ENCODE measurements at places on chromosomes 5 and 9. TPM values are rescaled to one million over a fixed set of nuclear protein-coding genes. Genes with fewer than 3 reads are reported as not detected.

Gene CDH10
- not detected for total RNA-seq

Gene ANKRD18B
- total RNA-seq: not detected

Gene ENTPD8
- total RNA-seq: not detected

Gene C1QTNF2
- 5.7 TPM for total RNA-seq

Gene NPDC1
- total RNA-seq: not detected

Gene PITX1
- total RNA-seq: 25.0 TPM

Gene TMOD1
- not detected for total RNA-seq

Gene FABP6
- total RNA-seq: not detected

Gene BAAT
- total RNA-seq: not detected

Gene C9orf78
- total RNA-seq: 59.3 TPM

Gene CORO2A
- total RNA-seq: 0.16 TPM

Gene PFN3
- not detected for total RNA-seq

Gene RAB3C
- not detected for total RNA-seq

Gene PLEKHG4B
- total RNA-seq: 0.03 TPM

Gene LRRC70
- total RNA-seq: 0.71 TPM

Gene CRAT
- total RNA-seq: 8.9 TPM

Gene FOXD1
- total RNA-seq: 10.4 TPM

- no peak for DNase-seq
Observed at GRCh38 chr5:167790045-167790444, 501.4 kb upstream of the WWC1 start.

DNA sequence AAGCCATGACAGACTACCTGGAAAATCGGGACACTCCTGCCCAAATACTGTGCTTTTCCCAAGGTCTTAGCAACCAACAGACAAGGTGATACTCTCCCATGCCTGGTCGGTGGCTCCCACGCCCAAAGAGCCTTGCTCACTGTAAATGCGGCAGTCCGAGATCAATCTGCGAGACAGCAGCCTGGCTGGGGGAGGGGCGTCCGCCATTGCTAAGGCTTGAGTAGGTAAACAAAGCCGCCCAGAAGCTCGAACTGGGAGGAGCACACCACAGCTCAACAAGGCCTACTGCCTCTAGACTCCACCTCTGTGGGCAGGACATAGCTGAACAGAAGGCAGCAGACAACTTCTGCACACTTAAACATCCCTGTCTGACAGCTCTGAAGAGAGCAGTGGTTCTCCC is 272.1 kb upstream of the CCNG1 start:
- no peak for DNase-seq

GRCh38 chr9:117123729-117124128 is 291.1 kb downstream of the ASTN2 start:
- no peak for DNase-seq

GRCh38 chr5:83377131-83377865 is 94.2 kb upstream of the VCAN start:
- DNase-seq: peak; percentile 23

DNA sequence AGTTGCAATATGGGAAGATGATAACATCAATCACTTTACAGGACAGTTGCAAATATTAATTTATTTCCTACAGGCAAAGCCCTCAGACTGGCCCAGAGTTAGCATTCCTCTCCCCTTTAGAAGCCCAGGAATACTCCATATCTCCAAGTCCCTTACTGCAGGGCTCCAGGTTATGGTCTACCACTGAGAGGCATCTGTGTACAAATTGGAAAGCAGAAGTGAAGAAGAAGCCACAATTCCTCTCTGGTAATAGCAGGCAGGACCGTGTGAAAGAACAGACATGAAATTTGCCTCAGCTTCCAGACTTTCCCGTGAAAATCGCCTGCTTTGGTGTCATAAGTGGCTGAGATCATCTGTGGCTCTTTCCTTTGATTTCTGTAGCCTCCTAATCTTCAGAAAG is 289.6 kb downstream of the GLIS3 start:
- no peak for DNase-seq

DNA sequence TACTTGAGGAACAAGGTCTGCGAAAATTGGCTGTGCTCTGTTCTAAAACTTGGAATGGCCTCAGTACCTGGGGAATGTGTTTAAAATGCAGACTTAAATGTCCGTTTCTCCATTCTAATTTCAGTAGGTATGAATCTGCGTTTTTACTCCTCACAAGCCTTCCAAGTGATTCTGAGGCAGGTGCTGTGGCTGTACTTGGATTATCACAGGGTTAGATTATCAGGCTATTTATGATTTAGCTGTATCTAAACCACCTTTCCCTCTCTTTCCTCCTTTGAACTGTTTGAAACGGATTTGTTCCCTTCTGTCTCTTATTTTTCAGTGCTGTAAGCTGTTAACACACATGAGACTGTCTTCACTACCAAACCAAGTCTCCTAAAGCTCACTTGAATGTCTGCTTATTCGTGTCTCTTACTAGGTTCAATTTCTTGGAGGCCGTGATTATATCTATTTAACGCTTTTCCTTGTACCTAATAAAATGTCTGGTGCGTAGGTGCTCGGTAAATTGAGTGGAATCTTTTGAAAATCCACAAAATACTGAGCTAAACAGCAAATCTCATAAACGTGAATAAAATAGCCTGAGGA is 714 bp upstream of the CETN3 start:
- DNase-seq: no peak

DNA sequence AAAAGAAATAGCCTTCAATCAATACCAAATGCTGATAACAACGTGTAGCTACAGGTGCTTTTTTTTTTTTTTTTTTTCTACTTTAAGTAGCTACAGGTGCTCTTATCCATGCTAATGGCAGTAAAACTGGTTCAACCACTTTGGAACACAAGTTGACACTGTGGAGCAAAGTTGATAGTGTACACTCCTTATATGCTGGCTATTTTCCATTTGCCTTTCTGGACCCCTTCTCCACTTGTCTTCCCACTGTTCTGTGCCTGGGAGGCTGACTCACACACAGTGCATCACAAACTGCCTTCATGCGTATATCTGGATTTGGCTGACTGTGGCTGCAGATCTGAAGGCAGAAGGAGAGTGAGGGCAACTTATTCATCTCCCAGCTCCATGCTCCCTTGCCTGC is 247.9 kb downstream of the MSX2 start:
- no peak for DNase-seq

DNA sequence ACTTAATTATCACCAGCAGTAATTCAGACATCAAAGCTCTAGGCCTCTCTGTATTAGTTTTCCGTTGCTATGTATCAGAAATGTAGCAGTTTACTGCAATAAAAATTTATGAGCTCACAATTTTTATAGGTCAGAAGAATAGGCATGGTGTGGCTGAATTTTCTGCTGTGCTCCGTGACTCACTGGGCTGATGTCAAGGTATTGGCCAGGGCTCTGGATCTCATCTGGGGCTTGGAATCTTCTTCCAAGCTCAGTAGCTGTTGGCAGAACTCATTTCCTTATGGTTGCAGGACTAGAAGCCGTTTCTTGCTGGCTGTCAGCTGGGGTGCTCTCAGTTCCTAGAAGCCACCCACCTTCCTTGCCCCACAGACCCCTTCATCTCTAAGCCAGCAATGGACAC is 66.3 kb downstream of the PSAT1 start:
- no peak for DNase-seq

DNA sequence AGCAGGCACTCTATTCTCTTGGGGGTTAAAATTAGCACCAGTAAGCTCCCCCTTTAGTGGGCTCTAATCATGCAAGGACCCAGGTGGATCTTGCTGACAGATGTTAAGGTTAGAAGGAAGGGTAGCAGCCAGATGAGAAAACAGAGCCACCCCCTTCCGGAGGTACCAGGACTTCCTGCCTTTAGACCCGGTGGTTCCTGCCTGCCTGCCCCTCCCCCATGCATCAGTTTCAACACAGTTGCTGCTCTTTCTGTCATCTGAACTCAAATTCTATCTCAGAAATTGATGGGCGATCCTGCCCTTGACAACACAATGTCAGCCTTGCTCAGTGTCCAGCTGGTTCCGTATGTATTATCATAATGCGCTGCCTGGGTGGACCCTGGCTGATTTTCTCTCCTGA is 287.3 kb downstream of the EBF1 start:
- no peak for DNase-seq

GRCh38 chr5:59543821-59544442 is 349.6 kb downstream of the PDE4D start:
- no peak for DNase-seq

GRCh38 chr5:96588539-96588938 is 73.6 kb upstream of the CAST start:
- no peak for DNase-seq

GRCh38 chr5:14216902-14217301 is 73.8 kb downstream of the TRIO start:
- DNase-seq: no peak

GRCh38 chr5:108810717-108811116 is 63.0 kb downstream of the FER start:
- no peak for DNase-seq

DNA sequence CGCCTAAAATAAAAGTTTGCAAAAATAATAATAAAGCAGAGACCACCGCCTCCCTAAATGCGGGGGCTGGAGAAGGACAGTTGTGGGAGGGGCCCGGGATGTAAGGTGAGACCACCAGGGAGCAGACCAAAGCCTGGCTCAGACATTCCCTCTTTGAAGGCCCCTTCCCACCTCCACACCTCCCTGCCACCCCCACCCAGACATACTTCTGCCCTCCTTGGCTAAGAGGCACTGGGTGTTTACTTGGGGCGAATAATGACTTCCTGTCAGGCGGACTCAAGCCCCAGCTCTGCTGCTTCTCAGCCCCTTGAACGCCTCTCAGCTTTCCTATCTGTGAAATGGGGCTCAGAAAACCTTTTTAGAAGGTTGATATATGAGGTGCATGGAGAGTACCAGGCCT is 58.8 kb upstream of the GGTA1 start:
- no peak for DNase-seq

GRCh38 chr9:77909306-77909705 is 122.3 kb downstream of the GNAQ start:
- DNase-seq: no peak

DNA sequence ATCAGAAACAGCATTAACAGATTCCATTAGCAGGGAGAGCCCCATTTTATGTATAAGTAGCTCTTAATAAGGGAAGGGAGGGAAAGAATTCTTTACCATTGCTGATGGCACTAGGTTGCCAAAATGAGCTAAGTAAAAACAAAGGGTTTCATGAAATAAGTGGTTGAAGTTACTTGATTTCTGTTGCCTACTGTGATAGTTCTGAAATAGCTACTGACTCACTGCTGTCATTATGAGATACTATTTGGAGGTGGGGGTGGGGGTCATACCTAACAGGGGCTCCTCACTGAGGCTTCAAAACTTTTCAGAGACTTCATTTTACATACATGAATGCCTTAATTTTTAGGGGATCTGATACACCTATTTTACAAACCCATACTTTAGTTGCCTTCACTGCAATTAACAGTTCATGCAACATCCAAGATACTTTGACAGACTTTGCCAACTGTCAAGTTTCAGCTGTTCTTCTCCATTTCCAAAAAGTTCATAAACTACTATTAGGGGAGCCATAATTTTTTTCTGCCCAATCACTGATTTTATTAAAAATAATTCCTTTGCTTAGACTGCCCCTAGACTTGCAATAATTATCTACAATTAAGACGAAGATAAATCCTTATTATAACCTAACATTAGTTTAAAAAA is 4.6 kb downstream of the HOMER1 start:
- no peak for DNase-seq

GRCh38 chr5:61048534-61048933 is 103.5 kb downstream of the NDUFAF2 start:
- peak; percentile 53 for DNase-seq

GRCh38 chr5:135567661-135568060 is 11.1 kb downstream of the CXCL14 start:
- no peak for DNase-seq

DNA sequence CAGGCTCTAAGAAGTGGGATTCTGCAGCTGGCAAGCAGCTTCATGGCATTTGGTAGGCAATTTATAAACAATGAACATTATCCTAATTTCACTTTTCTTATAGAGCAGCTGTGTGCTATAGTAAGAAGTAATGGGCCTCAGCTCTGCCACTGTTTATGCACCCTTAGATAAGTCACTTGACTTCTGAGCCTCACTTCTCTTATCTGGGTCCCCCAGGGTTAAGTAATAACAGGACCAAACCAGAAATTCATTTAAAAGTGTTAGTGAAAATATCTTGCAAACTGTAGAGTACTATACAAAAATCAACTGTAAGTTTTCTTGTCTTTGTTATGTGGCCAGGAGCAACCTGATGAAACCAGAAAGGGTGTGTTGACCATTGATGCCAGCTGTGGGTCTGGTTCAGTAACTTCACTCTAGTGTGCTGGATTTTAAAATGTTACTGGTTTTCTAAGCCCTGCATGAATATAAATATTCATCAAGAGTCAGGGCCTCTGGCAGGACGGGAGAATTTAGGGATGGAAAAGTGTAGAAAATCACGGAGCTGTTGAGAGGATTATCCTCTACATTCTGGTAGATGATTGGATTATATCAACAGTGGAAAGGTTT is 24.2 kb downstream of the TNFAIP8 start:
- no peak for DNase-seq

DNA sequence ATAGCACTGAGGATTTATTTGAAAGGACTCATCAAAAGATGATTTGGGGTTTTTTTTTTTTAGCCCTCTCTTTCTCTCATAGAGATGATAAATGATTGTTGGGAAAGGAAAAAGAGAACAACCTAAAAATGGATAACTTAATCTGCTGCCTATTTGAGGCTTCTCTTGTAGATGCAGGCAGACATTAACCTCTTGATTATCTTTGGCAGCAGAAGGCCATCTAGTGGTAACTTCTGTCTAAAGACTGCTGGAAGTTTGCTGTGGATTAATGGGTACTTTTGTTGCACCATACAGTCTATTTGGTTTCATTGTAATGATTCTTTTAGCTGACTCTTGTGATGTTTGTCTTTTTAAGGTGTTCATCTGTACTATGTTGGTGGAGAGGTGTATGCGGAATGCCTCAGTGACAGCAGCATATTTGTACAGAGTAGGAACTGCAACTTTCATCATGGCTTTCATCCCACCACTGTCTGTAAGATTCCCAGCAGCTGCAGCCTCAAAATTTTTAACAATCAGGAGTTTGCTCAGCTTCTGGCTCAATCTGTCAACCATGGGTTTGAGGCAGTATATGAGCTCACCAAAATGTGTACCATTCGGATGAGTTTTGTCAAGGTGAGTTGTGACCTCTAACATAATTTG is 18.8 kb downstream of the SMIM32 start:
- peak; percentile 49 for DNase-seq

- no peak for DNase-seq
Observed at GRCh38 chr5:1974501-1975405, 92.0 kb upstream of the IRX4 start.

DNA sequence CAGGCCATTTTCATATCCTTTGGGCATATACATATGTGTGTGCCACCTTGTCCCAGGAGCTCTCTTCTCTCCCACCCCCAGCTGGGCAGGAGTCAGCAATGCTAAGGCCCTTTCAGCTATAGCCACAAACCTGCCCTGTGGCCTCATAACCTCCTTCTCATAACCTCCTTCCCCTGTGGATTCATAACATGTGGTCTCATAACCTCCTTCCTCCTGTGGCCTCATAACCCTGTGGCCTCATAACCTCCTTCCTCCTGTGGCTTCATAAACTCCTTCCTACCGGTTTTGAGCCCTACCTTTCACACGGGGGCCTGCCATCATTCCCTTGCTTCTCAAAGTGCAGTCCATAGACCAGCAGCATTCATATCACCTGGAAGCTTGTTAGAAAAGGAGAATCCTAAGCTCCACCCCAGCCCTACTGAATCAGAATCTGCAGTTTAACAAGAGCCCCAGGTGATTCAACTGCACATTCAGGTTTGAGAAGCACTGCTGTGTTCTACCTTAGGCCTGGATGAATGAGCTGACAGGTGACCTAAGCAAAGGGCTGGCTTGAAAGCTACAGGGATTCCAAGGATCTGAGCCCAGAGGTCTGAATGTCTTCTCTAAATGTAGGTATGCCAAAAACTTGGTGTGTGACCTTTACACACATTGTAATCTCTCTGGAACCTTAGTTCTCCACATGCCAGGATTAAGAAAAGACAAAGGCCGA is 41.9 kb upstream of the PLPP6 start:
- DNase-seq: no peak

Measured in SJSA1 (cell line).